HuH-7.5 (cell line): ENCODE measurements at places on chromosomes 5 and 9.

DNA sequence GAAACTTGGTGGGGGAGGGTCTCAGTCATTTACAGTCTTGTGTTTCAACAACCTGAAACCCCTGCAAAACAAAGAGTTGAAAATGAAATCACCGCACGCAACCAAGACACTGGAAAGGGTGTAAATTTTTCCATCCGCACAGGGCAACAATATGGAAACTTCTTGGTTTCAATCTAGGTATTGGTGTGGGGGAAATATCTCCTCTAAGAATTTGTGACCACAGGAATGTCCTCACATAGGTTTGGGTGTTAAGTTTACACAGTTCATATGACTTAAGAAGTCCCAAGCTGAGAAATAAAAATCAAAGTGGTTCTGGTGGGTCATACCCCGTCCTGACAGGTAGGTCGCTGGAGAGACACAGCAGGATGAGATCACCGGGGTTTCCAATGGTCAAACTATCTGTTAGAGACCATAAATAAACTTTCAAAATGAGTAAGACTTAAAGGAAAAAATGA, 51.9 kb upstream of the PIP5K1B start:
- no peak for DNase-seq

GRCh38 chr5:36596247-36596646, 10.2 kb upstream of the SLC1A3 start:
- DNase-seq: no peak

GRCh38 chr5:16726538-16726946, 109.7 kb upstream of the RETREG1 start:
- DNase-seq: no peak

GRCh38 chr5:58412932-58413331, 47.0 kb downstream of the PLK2 start:
- no peak for DNase-seq
